GM19239 (cell line): ENCODE measurements at places on chromosomes 4 and X.

DNA sequence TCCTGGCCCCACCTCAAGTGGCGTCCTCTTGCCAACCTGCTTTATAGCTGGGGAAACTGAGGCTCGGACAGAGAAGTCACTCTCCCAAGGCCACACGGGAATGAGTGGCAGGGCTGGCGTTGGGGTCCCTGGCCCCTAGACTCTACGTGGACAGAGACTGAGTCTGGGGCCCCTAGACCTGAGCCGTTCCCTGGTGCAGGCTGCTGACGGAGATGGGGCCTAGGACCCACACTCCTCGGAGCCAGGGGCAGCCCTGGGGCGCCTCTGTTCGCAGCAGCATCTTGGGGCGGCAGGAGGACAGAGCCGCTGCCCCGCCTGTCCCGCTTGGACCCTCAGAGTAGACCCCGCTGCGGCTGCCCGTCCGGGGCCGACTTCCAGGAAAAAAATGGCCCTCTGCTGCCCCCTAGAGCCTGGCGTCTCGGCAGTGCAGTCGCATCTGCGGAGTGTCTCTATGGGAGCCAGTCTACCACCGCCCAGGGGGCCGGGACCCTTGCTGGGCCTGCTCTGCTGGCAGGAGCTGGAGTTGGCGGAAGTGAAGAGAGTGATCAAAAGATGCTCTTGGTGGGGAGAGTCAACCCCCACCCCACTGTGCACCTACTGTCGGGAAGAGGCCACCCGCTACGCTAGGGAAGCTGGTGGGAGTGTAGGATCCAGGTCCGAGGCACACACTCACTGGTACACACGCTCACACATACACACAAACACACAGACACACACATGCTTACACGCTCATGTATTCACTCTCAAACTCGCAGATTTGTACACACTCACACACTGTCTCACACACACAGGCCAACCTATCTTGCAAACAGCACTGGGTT is 220.1 kb downstream of the AFAP1 start:
- peak; percentile 86 for DNase-seq

DNA sequence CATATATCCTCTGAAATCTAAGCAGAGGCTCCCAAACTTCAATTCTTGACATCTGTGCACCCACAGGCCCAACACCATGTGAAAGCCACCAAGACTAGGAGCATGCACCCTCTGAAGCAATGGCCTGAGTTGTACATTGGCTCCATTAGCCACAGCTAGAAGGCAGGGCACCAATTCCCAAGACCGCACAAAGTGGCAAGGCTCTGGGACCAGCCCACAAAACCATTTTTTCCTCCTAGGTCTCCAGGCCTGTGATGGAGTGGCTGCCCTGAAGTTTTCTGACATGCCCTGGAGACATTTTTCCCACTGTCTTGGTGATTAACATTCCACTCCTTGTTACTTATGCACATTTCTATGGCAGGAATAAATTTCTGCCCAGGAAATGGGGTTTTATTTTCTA is 232.2 kb upstream of the GRID2 start:
- no peak for DNase-seq

GRCh38 chr4:77714514-77714913 is 104.7 kb downstream of the CNOT6L start:
- DNase-seq = no peak

- no peak for DNase-seq
Measured at GRCh38 chrX:69289793-69290123, 124.5 kb upstream of the PJA1 start.

- DNase-seq = no peak
Measured at GRCh38 chrX:39843318-39843717, 254.4 kb downstream of the BCOR start.

DNA sequence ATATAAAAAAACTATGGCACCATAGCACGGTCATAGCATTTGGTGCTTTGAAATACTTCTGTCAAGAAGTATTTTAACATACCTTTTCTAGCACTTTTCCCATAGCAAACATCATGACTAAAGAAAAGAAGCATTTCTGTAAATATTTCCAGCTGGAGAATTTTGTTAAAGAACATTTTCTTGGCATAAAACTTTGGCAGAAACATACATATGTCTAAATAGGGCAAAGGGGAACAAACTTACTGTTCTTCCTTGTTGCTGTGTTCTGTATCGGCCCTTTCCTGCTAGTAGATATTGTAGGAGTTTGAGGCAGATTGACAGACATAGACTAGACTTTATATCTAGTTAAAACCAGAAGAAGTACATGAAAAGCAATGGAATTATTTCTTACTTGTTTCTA is 2368.5 kb downstream of the PCDH7 start:
- no peak for DNase-seq

GRCh38 chr4:142365391-142365790 is 480.7 kb downstream of the INPP4B start:
- no peak for DNase-seq

DNA sequence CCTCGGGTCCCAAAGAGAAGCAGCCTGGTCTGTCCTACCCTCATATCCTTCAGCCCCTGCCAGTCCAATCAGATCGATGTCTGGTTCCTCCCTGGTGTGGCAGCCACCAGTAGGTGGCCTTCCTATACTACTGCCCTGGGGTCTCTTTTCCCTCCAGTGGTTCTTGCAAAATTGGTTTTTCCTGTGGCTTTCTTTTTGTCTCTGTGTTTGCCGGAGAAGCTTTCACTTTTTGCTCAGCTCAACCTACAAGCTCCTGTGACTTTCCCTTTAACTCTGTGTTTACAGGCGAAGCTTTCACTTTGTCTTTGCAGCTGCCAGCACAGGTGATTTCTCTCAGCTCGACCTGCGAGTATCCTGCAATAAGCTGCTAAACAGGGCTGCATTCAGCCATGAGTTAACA is 46.8 kb downstream of the UGT2A3 start:
- DNase-seq = peak; percentile 4

- DNase-seq = no peak
Measured at GRCh38 chrX:65933085-65933589, 106.7 kb downstream of the VSIG4 start.
